Kidney glomerular epithelial cell (primary cell): ENCODE measurements at places on chromosomes 2 and 18.

GRCh38 chr2:46369783-46370182, 72.6 kb downstream of the EPAS1 start:
- no peak for DNase-seq

- no peak for DNase-seq
Observed at GRCh38 chr2:20955277-20956026, 88.4 kb downstream of the APOB start.

DNA sequence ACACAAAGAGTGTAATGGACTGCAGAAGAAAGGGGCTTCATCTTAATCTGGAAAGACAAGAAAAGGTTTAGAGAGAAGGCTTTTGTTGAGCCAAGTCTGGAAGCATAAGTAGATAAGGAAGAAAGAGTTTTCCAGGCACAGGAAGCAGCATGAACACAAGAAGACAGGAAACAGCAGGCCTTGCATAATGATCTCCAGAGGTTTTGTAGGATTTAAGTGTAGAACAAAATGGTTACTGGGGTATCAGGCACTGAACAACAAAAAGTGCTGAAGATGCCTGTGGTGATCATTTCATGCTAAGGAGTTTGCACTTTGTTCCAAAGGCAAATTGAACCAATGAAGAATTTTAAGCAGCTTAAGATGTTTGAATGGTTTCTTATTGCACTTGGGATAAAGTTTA, 281.6 kb upstream of the TANK start:
- DNase-seq: no peak

- DNase-seq: peak; percentile 93
Observed at GRCh38 chr2:152542995-152543481, 174.2 kb downstream of the PRPF40A start.

GRCh38 chr18:35355140-35355618, 11.0 kb upstream of the ZNF24 start:
- peak; percentile 69 for DNase-seq

GRCh38 chr2:222897898-222898297, 37.1 kb downstream of the ACSL3 start:
- no peak for DNase-seq

DNA sequence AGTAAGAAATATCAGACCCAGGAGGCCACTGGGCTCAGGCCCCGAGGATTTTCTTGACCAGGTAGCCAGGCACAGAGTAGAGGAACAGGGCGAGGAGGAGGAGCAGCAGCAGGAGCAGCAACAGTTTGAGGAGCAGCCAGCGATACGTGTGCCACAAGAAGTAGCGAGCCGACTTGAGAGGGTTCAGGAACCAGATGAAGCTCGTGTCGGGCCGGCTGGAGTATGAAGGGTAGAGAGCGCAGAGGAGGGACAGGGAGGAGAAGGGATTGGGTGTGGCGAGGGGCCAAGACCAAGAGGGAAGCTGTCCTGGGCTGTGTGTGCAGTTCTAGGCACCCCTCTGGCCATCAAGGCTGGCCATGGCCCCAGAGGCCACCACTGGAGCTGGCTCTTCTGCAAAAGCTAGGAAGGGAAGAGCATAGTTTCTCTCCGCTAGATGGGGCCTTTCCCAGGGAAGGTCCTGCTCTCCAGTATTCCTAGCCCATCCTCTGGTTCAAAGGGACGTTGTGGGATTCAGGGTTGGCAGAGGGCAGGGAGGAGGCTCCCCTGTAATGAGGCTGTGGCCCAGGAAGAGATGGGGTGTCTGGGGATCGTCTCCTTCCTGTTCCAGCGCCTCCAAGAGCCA, 17.8 kb downstream of the OTOF start:
- DNase-seq: no peak
